AG08396 (cell line): ENCODE measurements at places on chromosomes 4 and X.

DNA sequence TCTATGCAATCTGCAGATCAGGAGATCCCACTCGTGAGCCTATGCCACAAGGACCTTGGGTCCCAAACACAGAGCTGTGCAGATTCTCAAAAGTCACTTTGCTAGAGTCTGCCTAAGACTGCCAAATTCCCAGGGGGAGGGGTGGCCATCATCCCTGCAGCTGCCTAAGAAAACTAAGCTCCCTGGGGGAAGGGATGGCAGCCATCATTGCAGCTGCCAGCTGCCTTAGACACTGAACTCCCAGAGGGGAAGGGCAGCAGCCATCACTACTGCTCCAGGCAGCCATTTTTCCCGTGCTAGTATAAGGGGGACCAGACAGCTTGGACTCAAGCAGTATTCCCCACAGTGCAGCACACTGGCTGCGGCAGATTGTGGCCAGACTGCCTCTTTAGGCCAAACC lies 156.9 kb downstream of the NKX6-1 start:
- DNase-seq, result no peak

GRCh38 chr4:34718576-34719245 lies 1525.6 kb downstream of the ARAP2 start:
- DNase-seq, result no peak

- DNase-seq, result no peak
Observed at GRCh38 chr4:126820631-126821030, 812.1 kb upstream of the INTU start.

- DNase-seq, result no peak
Observed at GRCh38 chr4:172785613-172786012, 383.0 kb upstream of the GALNT7 start.

DNA sequence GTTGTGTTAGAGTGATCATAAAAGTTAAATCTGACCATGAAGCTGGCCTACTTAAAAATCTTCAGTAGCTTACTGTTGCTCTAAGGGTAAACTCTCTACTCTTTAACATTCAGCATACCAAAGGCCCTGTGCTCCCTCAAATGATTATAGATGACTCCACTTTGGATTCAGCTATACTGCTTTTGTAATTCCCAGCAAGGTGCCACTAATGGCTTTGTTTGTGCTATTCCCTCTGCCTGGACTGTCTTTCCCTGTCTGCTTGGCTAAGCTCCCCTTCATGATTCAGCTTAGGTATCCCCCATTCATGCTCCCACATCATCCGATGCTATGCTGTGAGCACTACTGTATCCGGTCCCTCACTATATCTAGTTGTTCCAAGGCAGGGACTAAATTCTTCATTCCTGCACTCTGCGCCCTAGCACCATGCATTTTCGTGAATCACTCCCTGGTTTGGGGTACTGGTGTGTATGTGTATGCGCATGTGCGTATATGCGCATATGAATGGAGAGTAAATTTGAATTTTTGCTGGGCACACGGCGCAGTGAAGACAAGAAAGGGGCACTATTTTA lies 453 bp upstream of the PBDC1 start:
- no peak for DNase-seq

DNA sequence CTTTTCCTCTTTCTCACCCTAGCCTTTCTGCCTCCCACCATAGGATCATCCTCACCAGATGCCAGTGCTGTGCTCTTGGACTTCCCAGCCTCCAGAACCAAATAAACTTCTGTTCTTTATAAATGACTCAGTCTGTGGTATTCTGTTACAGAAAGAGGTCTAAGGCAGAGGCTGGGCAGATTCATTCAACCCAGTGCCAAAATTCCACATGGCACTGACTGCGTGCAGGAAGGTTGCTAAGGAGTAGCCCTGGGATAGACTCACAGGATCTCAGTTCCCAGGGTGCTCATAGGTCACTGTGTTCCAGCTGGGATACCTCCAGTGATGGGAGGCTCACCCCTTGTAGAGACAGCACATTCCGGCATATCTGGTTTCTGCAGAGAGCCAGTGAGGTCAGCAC lies 22.0 kb downstream of the SORCS2 start:
- DNase-seq, result peak; percentile 50

GRCh38 chrX:29826742-29827141 lies 388.6 kb upstream of the MAGEB2 start:
- DNase-seq, result no peak
